ENCODE measurements at places on chromosomes 6 and 20.

DNA sequence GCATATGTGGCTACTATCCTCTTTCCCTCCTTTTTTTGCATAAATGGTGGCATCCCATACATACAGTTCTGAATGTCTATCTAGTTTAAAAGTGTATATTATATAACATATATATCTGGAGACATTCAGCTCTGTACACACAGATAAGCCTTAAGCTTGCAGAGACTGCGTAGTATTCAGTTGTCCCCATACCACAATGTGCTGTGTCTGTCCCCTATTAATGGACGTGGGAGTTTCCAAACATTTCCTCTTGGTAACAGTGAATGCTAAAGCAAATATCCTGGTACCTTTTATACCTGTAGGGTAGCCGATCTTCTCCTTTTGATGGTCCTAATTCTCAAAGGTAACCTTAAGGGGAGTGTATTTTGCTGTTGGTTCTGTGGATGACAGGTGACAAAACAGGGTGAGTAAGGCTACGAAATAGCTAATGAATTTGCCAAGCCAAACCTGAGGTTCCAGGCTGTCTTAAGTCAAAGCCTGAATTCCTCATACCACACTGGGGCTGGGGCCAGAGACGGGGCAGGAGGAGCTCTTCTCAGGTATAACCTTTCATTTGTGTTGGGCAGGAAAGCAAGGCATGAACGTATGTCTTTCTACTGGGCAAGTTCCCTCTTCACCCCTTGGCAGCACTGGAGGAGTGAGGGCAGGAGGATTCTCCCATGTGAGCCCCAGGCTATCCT lies 7.8 kb upstream of the C2 start:
- DNase-seq: no peak

- no peak for DNase-seq
Measured at GRCh38 chr20:56706867-56707360, 77.8 kb downstream of the TFAP2C start.

GRCh38 chr20:44542890-44543289 lies 21.0 kb upstream of the SERINC3 start:
- DNase-seq: no peak

GRCh38 chr6:37913210-37913609 lies 93.7 kb downstream of the ZFAND3 start:
- DNase-seq: no peak

DNA sequence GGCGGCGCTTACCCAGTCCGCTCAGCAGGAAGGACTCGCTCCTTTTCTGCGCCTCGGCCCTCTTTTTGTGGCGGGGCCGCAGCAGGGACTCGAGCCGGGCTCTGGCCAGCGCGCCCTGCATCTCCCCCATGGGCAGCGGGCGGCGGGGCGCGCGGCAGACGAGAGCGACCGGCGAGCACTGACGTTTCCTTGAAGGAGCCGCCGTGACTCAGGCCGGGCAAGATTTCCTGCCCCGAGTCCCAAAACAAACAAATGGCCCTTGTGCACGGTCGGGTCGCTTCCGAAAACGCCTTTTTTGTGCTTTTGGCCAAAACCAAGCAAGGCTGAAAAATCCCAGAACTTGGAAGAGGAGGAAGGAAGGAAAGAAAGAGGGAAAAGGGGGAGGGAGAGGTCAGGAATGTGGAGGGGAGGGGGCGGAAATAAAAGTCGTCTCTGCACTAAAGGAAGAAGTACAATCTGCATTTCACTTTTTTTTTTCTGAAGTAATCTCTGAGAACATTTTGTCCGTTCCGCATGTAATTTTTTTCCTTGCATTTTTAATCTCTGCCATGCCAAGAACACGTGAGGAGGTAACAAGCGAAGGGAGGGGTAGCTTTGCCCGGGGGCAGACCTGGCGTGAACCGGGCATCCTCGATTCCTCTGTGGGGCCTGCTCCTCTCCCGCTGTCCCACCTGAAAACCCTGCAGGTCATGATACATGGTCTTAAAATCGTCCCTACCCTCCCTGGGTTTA lies 123.3 kb upstream of the SLC2A12 start:
- DNase-seq: peak; percentile 48

- DNase-seq: no peak
Measured at GRCh38 chr6:166687070-166687878, 60.2 kb upstream of the RPS6KA2 start.

Data from hematopoietic multipotent progenitor cell (in vitro differentiated cells).